ENCODE measurements at places on chromosomes 4 and X.

DNA sequence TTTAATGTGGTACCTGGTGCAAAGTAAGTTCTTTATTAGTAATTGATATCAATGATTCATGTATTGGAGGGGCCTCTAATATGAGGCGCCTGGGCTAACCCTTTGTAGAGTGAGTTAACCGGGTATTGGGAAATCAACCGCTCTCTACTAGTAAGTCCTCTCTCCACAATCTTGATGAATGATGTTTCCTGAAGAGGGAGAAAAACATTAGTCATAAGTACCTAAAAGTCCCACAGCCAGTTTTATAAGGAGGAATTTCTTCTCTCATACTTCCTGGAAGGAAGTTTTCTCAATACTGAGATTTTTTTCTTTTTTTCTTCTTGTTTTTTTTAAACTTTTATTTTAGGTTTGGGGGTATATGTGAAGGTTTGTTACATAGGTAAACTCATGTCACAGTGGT lies 62.3 kb downstream of the AGTR2 start:
- H3K27ac ChIP-seq = no peak overlapping the region
- H3K36me3 ChIP-seq = no peaks in the 10 kb centered on the region
- no peaks in the 10 kb centered on the region for H3K4me1 ChIP-seq
- DNase-seq = no peak
- H3K27me3 ChIP-seq = no peaks in the 10 kb centered on the region
- H3K4me3 ChIP-seq = no peak overlapping the region

GRCh38 chr4:87916626-87917025 lies 58.9 kb upstream of the SPP1 start:
- H3K27ac ChIP-seq = no peak overlapping the region
- no peaks in the 10 kb centered on the region for H3K27me3 ChIP-seq
- peaks cover 15% of the 10 kb centered on the region for H3K4me1 ChIP-seq
- H3K36me3 ChIP-seq = no peaks in the 10 kb centered on the region

DNA sequence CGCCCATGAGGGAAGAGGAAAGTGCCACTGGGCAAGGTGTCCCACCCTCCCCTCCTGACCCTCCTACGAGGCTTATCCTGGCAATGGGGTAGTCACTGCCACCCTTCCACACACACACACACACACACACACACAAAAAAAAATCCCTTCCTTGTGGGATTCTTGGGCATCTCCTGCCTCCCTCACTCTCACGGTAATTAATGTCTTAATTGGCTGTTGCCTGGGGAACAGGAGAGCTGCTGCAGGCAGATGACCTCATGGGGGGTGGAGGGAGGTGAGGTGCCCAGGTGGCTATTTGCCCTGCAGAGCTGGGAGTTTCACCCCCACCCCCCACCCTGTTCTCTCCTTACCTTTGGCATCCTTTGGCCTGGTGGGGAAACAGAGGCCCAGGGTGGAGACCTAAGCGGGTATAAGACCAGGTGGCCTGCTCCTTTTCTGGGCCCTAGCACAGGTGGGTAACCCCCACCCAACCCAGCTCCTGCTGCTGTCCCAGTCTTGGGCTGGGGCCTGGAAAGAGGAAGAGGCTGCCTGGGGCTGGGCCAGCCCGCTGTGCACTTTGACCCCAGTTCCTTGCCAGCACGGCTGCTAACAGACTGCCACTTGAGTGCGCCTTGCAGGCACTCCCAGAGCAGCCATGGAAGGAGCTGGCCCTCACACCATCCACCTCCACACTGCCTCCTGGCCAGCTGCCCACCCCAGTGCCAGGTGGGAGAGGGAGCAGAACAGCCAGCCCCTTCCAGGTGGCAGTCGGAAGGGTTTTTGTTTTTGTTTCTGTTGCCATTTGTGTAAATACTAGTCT lies 12.6 kb downstream of the EFNB1 start:
- peaks cover 5% of the 10 kb centered on the region for H3K27me3 ChIP-seq
- DNase-seq = no peak
- no peaks in the 10 kb centered on the region for H3K4me1 ChIP-seq

GRCh38 chr4:169410839-169411770 lies 140.3 kb upstream of the SH3RF1 start:
- no peaks in the 10 kb centered on the region for H3K36me3 ChIP-seq
- DNase-seq = peak; percentile 12
- H3K4me3 ChIP-seq = no peak overlapping the region
- H3K4me1 ChIP-seq = no peaks in the 10 kb centered on the region

DNA sequence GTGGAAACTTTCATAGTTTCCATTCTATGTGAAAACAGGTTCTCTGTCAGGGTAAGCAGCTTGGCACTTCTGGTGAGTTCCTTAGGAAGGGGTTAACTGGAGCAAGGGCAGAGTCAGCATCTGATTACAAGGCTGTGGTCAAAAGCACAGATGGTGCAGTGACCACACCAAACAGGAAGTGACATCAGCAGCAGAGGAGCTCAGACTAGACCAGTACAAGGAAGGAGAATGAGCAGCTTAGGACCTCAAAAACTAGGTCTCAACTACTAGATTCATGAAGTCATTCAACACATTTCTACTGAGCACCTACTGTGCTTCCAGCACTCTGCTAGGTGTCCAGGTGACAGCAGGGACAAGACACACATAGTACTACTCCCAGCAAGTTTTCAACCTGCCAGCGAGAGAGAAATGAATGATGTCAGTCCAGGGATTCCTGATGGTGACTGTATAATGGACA lies 130.2 kb downstream of the AMELX start:
- H3K4me1 ChIP-seq = no peaks in the 10 kb centered on the region
- no peak overlapping the region for H3K4me3 ChIP-seq
- no peaks in the 10 kb centered on the region for H3K36me3 ChIP-seq
- H3K27me3 ChIP-seq = no peaks in the 10 kb centered on the region
- peak overlapping the region; percentile 3 for H3K27ac ChIP-seq

DNA sequence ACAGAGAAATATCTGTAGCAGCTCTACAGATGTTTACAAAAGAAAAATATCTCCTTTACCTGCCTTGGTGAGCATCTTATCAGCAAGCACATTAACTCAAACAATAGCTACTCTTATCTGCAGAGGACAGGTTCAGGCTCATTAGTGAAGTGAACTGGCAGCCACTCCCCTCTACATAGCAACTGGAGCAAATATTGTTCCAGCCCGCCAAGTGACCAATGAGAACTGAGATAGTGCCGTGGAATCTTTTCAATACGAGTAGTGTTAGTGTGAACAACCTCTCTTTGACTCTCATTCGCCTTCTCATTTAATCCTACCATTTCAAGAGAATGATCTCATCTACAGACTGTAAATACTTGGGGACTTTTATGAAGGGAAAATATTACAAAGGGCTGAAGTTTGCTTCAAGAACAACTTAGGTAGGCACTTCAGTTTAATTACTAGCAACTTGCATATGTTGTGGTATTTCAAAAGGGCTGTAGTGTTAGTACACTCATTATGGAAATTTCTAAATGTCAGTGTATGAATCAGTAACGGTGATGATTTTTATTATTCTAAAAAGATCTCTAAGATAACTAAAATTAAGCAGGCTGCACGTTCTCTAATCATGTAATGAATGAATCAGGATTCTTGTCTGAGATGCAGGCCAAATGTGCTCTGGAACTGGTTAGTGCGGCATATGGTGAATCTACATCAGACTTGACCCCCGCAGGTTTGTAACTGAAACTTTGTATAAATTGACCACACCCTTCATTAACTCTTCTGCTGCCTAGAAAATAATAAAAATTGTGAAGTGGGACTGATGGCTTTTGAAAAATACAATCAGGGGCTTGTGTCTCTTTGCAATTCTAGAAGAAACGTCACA lies 72.4 kb downstream of the PALLD start:
- DNase-seq = no peak
- no peak overlapping the region for H3K27ac ChIP-seq
- H3K27me3 ChIP-seq = no peaks in the 10 kb centered on the region
- no peak overlapping the region for H3K4me3 ChIP-seq

DNA sequence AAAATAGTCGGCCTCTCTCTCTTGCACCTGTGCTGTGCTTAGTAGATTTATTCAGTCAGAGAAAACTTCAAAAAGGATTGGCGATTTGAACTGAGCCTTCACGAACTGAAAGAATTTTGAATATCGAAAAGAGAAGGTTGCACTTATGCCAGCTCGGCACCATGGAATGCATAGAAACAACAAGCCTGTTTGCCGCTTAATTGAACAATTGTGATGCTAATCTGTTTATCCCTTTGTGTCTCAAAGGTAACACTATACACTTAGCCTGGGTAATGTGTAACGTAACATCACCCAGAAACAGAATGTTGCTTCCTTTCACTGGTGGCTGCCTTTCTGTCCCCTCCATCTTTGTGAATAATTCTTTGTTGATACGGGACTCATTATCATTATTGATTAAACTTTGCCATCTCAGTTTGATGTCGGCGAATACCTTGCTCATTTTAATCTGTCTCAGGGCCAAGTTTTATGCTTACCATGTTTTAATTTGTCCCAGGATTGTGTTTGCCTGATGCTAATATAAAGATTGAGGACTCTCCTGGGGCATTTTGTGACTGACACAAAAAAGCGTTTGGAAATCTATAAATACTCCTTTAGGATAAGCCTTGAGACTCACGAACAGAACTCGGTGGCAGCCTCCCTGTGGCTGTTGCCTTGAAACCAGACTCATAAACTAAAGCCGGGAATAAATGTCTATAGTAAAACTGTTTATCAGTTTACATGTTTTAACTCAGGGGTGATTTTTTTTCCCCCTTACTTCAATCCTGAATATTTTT lies 400.5 kb downstream of the RAPGEF2 start:
- no peaks in the 10 kb centered on the region for H3K27me3 ChIP-seq
- no peak overlapping the region for H3K4me3 ChIP-seq
- DNase-seq = no peak
- no peak overlapping the region for H3K27ac ChIP-seq

GRCh38 chr4:6730603-6731317 lies 14.8 kb downstream of the BLOC1S4 start:
- H3K27ac ChIP-seq = peak overlapping the region; percentile 84
- no peaks in the 10 kb centered on the region for H3K36me3 ChIP-seq
- H3K4me1 ChIP-seq = peaks cover 29% of the 10 kb centered on the region
- no peaks in the 10 kb centered on the region for H3K27me3 ChIP-seq
- DNase-seq = no peak

DNA sequence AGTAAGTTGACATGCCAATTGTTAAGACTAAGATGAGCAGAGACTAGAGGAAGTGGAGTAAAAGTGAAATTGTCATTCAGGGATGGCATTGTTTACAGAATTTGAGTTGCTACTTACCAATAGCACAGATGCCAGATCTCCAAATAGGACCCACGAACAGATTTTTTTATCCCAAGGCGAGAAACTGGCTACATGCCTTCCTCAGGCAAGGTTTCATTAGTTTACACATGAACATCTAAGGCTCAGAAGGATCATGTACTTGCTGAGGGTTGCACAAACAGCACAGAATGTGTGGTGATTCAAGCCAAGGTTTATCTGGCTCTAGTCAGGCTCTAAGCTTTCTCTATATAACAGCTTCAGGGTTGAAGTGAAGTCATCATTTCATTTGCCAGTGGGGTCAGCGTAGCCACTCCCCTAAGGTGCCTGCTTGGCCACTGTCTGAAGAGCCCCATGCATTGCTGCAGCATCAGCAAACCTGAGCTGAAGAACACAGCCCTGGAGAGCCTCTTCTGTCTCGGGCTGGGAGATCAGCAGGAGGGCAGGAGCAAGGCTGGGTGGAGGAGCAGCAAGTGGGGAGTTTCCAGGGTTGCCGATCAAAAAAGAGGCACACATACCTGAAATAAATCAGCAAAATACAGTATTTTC lies 193.0 kb upstream of the LCORL start:
- no peaks in the 10 kb centered on the region for H3K36me3 ChIP-seq
- H3K27me3 ChIP-seq = no peaks in the 10 kb centered on the region
- no peaks in the 10 kb centered on the region for H3K4me1 ChIP-seq
- no peak for DNase-seq

DNA sequence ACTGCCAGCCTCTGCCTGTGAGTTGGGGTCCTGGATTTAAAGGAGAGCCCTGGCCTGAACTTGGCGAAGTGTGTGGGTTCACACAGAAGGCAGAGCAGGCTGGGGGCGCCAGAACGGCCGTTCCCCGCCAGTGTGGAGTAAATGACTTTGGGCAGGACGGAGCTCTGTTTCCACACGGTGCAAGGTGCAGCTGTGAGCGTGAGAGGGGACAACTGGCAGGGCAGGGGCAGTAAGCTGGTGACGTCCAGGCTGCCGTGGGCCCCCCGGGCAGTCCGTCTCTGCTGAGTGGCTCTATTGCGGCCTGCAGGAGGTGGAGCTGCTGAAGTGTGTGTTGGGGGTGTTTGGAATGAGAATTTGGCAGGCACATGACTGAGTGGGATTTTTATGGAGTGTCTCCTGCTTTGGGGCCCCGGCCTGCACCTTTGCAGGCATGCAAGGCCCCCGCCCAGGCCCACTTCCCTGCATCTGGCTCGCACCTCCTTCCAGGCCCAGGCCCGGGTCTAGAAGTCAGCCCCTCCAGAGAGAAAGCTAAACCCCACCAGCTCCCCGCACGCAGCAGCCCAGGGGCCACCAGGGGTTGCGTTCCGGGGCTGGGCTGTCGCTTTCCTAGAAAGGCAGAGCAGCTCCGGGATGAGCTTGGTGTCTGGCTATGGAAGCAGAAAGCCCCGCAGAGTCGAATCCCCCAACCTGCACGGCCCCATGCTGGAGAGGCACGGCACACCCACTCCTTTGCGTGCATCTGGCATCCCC lies 62.2 kb upstream of the GRPEL1 start:
- H3K27me3 ChIP-seq = no peaks in the 10 kb centered on the region
- H3K36me3 ChIP-seq = no peaks in the 10 kb centered on the region
- no peak for DNase-seq
- H3K4me3 ChIP-seq = no peak overlapping the region

- no peak overlapping the region for H3K27ac ChIP-seq
- no peaks in the 10 kb centered on the region for H3K36me3 ChIP-seq
- peaks cover 8% of the 10 kb centered on the region for H3K4me1 ChIP-seq
- H3K27me3 ChIP-seq = no peaks in the 10 kb centered on the region
Measured at GRCh38 chr4:153349206-153349805, 4.8 kb downstream of the MND1 start.

GRCh38 chrX:152306331-152306730 lies 144.8 kb downstream of the GABRA3 start:
- H3K27ac ChIP-seq = no peak overlapping the region
- no peak overlapping the region for H3K4me3 ChIP-seq
- no peaks in the 10 kb centered on the region for H3K4me1 ChIP-seq
- no peaks in the 10 kb centered on the region for H3K36me3 ChIP-seq
- no peak for DNase-seq
- H3K27me3 ChIP-seq = no peaks in the 10 kb centered on the region

DNA sequence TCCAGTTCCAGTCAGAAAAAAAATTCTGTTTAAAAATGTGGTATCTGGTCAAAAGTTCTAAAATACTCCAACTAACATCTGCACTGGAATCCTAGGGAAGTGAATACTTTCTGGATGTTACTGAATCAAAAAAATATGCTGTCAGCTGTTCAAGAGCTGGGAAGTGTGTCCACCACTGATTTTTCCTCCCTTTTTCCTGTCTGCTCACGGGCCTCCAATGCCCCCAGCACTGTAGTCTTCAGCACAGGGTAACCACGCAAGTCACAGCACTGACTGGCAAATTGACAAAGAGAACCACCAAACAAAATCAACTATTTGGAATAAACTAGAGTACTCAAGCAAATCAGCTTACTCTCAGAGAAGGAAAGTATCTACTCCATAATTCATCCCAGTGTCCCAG lies 9.9 kb downstream of the VEGFC start:
- no peaks in the 10 kb centered on the region for H3K36me3 ChIP-seq
- DNase-seq = no peak
- no peak overlapping the region for H3K27ac ChIP-seq
- peaks cover 10% of the 10 kb centered on the region for H3K4me1 ChIP-seq
- no peaks in the 10 kb centered on the region for H3K27me3 ChIP-seq

GRCh38 chrX:123084797-123085196 lies 99.3 kb upstream of the GRIA3 start:
- no peak overlapping the region for H3K27ac ChIP-seq
- DNase-seq = no peak
- no peaks in the 10 kb centered on the region for H3K36me3 ChIP-seq
- no peak overlapping the region for H3K4me3 ChIP-seq
- no peaks in the 10 kb centered on the region for H3K4me1 ChIP-seq
